ENCODE measurements at places on chromosomes 3 and 15. TPM values are rescaled to one million over a fixed set of nuclear protein-coding genes. Genes with fewer than 3 reads are reported as not detected.
A peak's percentile ranks its signal among the peaks of the same experiment; 100 is the strongest.

The CPLX3 gene
- total RNA-seq: not detected

DNA sequence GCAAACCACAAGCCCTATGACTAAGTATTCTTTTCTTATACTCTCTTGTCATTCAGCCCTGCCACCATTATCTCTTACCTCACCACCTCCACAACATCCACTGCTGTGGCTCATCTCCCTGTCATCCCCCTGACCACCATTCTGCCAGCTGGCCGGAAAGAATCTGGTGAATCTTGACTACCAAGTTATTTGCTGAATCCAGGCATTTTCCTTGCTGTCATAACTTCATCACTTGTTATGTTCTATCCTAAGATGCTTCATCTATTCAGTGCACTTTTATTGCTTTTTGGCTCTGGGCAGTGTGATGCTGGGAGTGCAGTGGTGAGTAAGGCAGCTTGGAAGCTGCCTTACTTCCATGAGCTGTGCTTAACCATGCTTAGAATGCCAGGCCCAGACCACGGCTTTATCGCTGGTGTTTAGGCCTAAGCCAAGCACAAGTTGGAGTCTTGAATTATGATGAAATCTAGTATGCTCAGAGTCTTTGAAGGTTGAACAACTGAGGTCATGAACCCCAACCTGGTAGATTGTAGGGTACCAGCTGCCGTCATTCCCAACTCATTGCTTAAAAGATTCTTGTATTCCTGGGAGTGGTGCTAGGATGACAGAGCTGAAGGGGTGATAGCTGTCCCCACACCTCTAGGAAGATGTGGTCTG is 27.0 kb upstream of the APH1B start:
- peak; percentile 94 for DNase-seq

The MSL2 gene
- total RNA-seq: 19.2 TPM

DNA sequence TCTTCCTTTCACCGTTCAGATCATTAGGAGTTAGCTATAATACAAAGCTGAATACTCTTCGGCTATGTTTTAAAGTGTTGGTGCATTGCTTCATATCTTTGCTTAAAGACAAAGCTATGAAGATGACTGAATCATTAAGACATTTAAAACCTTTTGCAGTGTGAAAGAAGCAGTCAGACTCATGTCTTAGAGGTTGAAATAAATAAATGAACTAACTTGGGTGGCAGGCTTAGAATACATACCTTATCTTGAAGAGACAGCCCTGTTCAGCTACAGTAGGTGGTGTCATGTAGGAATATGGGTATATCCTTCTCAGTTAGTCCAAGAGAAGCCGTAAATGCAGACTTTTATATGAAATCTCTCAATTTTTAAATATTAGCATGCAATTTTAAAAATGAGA is 63.4 kb downstream of the OPA1 start:
- DNase-seq: no peak

The ST3GAL6 gene
- total RNA-seq: 11.6 TPM

The PCLAF gene
- total RNA-seq: 90.7 TPM

DNA sequence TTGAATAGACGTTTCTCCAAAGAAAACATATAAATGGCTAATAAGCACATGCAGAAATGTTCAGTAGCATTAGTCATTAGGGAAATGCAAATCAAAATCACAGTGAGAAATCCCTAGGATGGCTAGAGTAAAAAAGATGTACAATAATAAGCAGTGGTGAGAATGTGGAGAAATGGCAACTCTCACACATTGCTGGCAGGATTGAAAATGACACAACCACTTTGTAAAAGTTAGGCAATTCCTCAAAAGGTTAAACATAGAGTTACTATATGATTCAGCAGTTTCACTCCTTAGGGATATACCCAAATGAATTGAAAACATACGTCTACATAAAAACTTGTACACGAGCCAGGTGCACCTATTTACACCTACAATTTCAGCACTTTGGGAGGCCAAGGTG is 108.7 kb downstream of the ITPR1 start:
- DNase-seq: no peak

DNA sequence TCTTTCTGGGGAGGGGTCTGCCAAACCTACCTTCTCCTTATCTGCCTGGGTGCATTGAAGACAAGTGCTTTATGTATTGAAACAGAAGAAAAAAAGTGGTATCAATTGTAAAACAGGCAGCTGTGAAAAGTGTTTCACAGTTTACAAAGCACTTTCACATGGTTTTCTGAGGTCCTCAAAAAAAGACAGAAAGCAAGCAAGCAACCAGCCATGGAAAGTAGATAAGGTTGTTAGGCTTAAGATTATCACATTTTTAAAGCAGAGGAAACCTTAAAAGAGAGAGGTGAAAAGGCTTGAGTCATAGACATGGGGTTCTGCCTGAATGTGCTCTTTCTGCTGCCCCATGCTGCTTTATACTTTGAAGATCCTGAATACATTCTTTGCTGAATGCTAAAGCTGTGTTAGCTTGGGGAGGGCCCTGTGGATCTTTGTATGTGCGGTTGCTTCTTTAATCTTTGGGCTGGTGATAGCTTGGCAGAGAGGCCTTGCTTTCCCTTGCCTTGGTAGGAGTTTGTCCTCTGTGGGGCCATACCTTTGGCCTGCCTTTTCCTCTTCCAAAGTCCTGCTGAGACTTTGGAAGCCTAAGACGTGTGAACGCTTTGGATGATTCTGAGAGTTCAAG is 2.6 kb downstream of the SMAD3 start:
- peak; percentile 56 for DNase-seq

- DNase-seq: no peak
Measured at GRCh38 chr15:93020976-93021772, 67.8 kb downstream of the RGMA start.

The GOLGA8J gene
- not detected for total RNA-seq

The PIF1 gene
- 9.0 TPM for total RNA-seq

GRCh38 chr15:25244731-25245585 is 193.9 kb downstream of the UBE3A start:
- DNase-seq: no peak

The TGM4 gene
- not detected for total RNA-seq

The ZNF501 gene
- total RNA-seq: 3.1 TPM

- DNase-seq: peak; percentile 52
Measured at GRCh38 chr15:38299216-38299615, 46.6 kb downstream of the SPRED1 start.

DNA sequence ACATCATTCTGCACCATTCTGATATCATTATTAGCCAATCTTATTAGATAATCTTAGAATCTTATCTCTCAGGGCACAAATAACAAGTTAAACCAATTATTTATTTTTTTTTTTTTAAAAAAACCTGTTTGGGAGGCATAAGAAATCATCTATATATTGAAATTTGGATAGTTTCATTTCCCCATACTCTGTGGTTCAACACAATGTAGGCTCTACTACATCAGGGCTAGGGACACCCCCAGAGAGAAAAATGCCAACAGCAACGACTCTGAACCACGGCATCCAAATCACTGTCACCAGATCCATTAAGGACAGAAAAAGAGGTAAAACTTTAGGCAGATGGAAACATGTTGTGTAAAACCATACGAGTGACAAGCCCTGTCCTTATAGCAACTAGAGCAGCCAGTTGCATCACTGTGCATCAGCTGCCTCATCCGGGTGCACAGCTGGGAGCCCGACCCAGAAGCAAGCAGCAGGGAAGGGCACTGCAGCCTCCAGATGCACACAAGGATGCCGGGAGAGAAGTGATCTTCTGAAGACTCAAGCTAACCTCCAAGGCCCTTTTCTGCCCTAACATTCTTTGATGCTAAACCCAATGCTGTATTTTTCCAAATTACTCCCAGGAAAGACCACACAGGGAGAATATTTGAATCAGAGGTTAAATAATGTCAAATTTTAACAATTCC is 381.1 kb downstream of the CTNNB1 start:
- no peak for DNase-seq

The MYO5A gene
- 14.7 TPM for total RNA-seq

The NR2E3 gene
- not detected for total RNA-seq

The SLC22A13 gene
- not detected for total RNA-seq

DNA sequence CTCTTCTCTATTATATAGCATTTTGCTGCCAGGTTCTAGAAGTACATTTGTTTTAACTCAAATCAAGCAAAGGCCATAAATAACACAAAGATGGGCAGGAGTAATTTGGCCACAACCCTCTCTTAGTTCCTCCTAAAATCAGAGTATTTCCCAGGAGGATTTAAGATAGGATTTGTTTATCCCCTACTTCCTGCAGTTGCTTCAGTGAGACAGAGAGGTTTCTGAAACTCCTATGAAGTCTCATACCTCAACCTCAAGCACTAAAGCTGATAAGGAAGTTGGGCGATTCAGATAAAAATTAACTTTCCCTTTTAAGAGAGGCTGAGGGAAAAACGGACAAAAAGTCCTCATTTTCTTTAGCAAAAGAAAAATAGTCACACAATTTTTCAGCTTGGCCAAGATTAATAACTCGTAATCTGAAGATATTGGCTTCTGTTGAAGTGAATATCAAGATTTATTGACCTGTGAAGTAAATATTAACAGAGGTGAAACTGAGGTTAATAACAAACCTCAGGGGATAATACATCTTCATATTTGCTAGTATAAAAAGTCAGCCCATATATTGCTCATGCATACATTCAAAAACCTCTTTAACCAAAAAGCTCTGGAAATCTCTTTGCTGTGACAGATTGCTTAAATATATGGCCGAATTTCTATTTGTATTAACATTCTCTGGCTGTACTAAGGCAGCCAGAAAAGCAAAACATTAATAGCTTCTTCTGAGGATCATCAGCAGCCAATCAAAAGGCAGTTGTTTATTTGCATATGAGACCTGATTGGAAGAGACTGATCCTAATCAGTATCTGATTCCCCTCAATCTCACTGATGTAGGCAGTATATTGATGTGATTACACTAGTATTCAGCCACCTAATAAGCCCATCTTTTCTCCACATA is 90.6 kb upstream of the GADL1 start:
- no peak for DNase-seq

The PROS1 gene
- total RNA-seq: 4.0 TPM

- no peak for DNase-seq
Measured at GRCh38 chr15:33975022-33975565, 6.8 kb downstream of the CHRM5 start.

The UBR1 gene
- 15.2 TPM for total RNA-seq

The KNG1 gene
- not detected for total RNA-seq

GRCh38 chr3:197907196-197907595 is 42.8 kb upstream of the RPL35A start:
- peak; percentile 30 for DNase-seq

- peak; percentile 96 for DNase-seq
Measured at GRCh38 chr15:64004587-64004986, 41.7 kb downstream of the DAPK2 start.

DNA sequence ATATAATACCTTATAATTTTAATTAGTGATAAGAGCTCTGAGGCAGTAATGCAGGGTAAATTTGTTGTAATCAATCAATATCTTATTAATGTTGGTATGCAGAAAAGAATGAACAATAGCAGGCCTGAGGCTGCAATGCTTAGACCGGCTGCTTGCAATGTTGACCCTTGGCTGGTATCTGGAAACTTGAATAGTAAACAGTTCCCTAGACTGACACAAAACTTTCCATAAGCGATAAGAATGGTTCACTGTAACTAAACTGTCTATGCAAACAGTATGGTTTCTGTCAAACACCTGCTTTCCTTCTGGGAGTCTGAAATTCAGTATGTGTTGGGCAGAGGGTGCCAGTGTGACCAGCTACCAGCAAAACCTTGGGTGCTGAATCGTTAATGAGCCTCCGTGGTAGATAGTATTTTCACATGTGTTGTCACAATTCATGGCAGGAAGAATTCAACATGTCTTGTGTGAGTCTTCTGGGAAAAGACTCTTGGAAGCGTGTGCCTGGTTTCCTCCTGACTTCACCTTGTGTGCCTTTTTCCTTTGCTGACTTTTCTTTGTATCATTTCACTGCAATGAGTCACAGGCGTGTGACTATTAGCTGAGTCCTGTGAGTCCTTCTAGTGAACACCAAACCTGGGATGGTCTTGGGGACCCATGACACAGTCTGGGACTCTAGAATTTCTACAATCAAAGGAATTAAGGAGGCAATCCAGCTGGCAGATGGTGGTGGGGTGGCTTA is 30.7 kb upstream of the CLRN1 start:
- peak; percentile 45 for DNase-seq

DNA sequence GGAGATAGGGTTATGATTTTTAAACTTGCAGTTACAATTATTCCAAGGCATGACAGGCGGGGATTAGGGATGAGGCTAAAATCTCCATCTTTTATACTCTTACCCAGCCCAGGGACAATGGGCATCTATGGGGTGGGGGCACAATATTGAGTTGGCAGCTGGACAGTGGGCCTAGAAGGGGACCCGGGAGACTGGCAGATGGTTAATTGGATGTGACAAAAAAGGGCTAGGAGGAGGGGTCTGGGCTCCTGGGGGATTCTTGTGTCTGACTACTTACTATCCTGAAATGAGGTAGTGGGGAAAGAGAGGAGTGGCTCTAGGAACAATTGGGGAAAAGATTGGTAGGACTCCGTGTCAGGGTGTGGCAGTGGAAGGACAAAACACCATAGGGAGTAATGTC is 53.0 kb upstream of the ROPN1 start:
- no peak for DNase-seq

The LRRN1 gene
- 1.6 TPM for total RNA-seq

The NEK10 gene
- total RNA-seq: 1.4 TPM

The A4GNT gene
- total RNA-seq: not detected

DNA sequence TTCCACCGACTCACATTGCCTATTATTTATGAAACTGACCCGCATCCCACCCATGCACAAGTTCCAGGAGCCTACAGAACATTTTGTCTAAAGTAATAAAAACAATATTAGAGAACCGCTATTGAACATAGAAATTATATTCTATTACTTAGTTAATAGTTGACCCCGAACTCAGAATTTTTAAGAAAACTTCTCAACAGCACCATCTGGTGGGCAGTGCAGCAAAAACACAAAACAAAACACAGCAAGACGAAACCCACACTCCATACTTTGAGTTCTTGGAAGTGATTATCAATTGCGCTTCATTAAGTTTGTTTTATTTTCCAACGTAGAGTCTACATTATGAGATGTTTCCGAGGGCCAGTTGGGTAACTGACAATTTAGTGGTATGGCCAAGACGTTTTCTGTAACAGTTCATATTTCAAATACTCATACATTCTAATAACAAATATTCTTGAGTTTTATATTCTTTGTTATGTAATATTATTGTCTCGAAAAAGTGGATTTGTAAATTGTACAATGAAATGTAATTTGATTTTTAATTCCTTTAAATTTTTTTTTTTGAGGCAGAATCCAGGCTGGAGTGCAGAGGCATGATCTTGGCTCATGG is 24.0 kb upstream of the C3orf70 start:
- DNase-seq: peak; percentile 42

The CMTM7 gene
- 13.3 TPM for total RNA-seq

DNA sequence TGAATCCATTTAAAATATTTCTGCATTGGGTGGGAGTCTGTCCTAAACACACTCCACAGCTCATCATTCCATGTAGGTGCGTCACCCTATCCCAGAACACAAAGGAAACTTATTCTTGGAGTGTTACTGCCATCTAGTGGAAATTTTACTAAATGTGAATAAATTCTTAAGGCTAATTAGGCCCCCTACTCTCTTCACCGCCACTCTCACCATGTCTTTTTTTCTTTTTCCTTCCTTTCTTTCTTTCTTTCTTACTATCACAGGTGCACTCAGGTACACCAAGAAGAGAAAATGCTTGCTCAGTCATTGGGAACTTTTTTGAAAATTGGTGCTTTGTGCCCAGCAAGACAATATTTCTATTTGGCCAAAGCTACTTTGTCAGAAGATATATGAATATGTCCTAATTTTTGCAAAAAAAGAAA is 26.4 kb upstream of the ATP8B4 start:
- DNase-seq: peak; percentile 84

- peak; percentile 81 for DNase-seq
Measured at GRCh38 chr3:156630773-156631093, 43.7 kb upstream of the TIPARP start.

The RAB6B gene
- total RNA-seq: 0.62 TPM

The GOLGA6D gene
- not detected for total RNA-seq

- no peak for DNase-seq
Measured at GRCh38 chr3:52404391-52404790, 40.5 kb downstream of the SEMA3G start.

The TTC21A gene
- total RNA-seq: 1.4 TPM
